ENCODE measurements at places on chromosomes 12 and 14. TPM values are rescaled to one million over a fixed set of nuclear protein-coding genes. Genes with fewer than 3 reads are reported as not detected.
A peak's percentile ranks its signal among the peaks of the same experiment; 100 is the strongest.

The ADSS1 gene
- 113 TPM for total RNA-seq

The GTF2A1 gene
- 14.6 TPM for total RNA-seq

The PNMA1 gene
- 17.1 TPM for total RNA-seq

The CLEC1B gene
- not detected for total RNA-seq

The RTRAF gene
- 80.7 TPM for total RNA-seq

DNA sequence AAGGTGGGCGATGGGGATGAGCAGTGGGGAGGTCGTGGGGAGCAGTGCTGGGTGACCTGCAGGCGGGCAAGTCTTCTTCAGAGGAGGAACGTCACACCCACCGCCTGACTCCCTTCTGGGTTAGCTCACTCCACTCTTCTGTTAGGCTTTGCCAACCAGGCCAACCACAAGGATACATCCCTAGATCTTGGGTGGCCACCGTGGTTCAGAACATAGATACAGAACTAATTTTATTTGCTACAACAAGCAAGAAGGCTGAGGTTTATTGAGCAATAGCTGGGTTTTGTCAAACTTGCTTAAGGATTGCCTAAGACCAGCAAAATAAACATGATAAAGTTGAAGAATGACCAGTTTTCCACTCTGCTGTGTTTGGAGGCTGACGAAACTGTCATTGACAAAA is 109.4 kb downstream of the DACT1 start:
- no peaks in the 10 kb centered on the region for H3K27me3 ChIP-seq
- peaks cover 16% of the 10 kb centered on the region for H3K4me1 ChIP-seq
- no peak overlapping the region for H3K4me3 ChIP-seq
- H3K27ac ChIP-seq, result no peak overlapping the region
- peak; percentile 79 for DNase-seq

GRCh38 chr14:99747582-99748330 is 45.5 kb upstream of the EML1 start:
- no peaks in the 10 kb centered on the region for H3K36me3 ChIP-seq
- H3K4me3 ChIP-seq, result no peak overlapping the region
- no peaks in the 10 kb centered on the region for H3K4me1 ChIP-seq
- H3K27ac ChIP-seq, result peak overlapping the region; percentile 26
- DNase-seq, result no peak
- H3K27me3 ChIP-seq, result no peaks in the 10 kb centered on the region

GRCh38 chr12:78232756-78233155 is 402.1 kb downstream of the NAV3 start:
- H3K27me3 ChIP-seq, result no peaks in the 10 kb centered on the region
- H3K4me1 ChIP-seq, result no peaks in the 10 kb centered on the region
- H3K4me3 ChIP-seq, result no peak overlapping the region

- no peak for DNase-seq
- H3K4me1 ChIP-seq, result no peaks in the 10 kb centered on the region
- no peak overlapping the region for H3K4me3 ChIP-seq
These were observed 31.9 kb upstream of the DUSP6 start for GRCh38 chr12:89384050-89384758.

DNA sequence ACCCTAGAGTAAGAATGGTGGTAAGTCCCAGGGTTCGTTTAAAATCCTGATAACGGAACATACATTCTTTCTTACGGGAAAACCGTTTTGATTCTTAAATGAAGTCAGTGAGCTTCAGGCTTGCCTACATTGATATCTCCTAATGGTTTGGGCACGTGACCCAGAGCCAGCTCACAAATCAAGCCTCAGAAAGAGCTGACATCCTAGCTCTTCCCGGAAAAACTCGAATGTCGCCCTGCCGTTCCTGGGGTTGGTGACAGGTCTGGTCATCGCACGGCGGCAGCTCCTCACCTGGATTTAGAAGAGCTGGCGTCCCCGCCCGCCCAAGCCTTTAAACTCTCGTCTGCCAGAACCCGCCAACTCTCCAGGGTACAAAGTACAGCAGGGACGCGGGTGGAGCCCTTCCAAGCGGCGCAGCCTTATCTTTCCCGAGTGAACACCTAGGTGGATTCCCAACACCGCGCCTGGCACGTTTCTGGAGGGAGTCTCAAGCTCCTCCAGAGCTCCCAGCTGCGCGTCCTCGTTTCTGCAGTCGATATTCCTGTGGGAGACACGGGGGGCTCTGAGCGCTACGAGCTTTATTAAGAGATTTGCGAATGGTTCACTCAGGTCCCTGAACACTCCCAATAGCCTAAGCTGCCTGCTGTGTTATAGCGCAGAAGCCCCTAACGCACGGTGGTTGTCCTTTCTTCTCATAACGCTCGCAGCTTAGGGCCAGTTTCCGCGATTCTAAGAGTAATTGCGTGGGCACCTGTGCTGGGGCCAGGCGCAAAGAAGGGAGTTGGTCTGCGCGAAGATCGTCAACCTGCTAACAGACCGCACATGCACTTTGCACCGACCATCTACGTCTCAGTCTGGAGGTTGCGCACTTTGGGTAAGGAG is at the start of gene SSTR1:
Gene SSTR1 (plus strand): TSS at position 169 of the 882 bp plus-strand sequence. CDS start 1,486 bp downstream, outside the sequence.
- H3K4me1 ChIP-seq, result no peaks in the 10 kb centered on the region
- DNase-seq, result no peak
- H3K27me3 ChIP-seq, result no peaks in the 10 kb centered on the region
- H3K27ac ChIP-seq, result no peak within 1 kb of the TSS
- no peaks in the 10 kb centered on the region for H3K36me3 ChIP-seq
- H3K4me3 ChIP-seq, result peak within 1 kb of the TSS; percentile 30

DNA sequence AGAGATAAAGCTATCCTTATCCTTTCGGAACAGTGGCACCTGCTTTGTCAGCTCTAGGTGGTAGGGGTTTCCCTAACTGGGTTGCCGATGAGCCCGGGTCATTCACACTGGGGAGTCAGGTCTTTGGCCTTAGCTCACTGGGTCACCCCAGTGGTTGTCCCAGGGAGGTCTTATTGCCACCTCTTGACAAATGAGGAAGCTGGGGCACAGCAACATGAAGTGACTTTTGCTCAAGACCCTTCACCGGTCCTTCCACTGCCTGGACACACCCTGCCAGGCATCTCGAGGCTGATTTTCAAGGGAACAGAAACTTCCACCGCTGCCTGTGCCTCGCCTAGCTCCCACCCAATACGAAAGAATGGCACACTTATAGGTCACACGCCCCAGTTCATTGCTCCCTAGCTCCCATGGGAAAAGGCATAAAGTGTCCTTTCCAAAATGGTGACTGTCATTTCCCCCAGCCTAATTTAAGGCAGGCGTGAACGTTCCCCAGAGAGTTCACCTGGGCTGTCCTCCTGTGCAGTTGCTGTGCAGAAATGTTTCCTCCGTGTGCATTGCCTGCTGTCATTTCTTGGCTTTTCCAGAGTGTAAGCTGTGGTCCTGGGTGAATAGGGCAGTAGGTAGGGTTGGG is 156.1 kb upstream of the CCND2 start:
- H3K27me3 ChIP-seq, result no peaks in the 10 kb centered on the region
- no peaks in the 10 kb centered on the region for H3K4me1 ChIP-seq
- no peaks in the 10 kb centered on the region for H3K36me3 ChIP-seq
- H3K27ac ChIP-seq, result no peak overlapping the region

DNA sequence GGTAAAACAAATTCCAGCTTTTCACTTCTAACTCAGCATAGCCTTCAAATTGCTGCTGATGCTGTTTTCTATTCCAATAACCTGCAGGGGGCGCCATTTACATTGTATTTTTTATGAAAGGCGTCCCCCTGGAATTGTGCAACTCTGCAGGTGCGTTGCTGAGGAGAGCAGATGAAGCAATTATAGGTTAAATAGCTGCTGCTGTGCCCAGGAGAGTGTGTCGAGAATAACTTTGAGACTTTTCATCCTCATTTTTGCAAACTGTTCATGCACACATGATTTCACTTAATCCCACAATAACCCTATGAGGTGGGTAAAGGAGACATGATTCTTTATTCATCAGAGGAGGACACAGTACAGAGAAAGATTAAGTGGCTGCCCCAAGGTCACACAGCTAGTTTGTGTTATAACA is 75.7 kb downstream of the MYRFL start:
- H3K36me3 ChIP-seq, result no peaks in the 10 kb centered on the region
- DNase-seq, result peak; percentile 81
- H3K4me3 ChIP-seq, result no peak overlapping the region
- H3K27ac ChIP-seq, result no peak overlapping the region

- H3K27me3 ChIP-seq, result no peaks in the 10 kb centered on the region
- no peak overlapping the region for H3K27ac ChIP-seq
- H3K4me1 ChIP-seq, result no peaks in the 10 kb centered on the region
- DNase-seq, result no peak
These were observed 345.0 kb downstream of the ATP23 start for GRCh38 chr12:58286353-58286752.
